ENCODE measurements at places on chromosomes 2 and 18.

GRCh38 chr18:57959278-57959677 lies 84.7 kb upstream of the NEDD4L start:
- peak; percentile 16 for DNase-seq

- no peak for DNase-seq
Observed at GRCh38 chr2:16644221-16644925, 21.3 kb downstream of the CYRIA start.

DNA sequence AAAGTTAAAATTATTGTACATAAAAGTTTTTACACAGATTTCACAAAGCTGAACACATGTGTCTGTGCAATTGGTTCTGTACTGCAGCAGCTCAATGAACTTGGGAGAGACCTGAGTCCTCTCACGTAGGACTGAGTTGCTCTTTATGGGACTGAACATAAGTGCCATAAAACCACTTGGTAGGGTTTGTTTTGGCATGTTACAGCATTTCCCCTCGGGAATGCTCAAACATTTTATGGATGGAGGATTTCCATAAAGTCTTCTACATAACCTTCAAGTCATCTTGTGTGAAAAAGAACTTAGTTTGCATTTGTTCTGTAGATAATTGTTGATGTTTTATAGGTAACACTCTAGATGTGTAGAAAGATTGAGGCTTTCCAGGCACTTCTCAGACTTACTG lies 15.9 kb downstream of the LYPD6 start:
- DNase-seq = no peak

GRCh38 chr2:68365087-68365486 lies at the start of gene PLEK:
Gene PLEK (plus strand): TSS chr2:68365282. CDS start chr2:68365352, 70 bp downstream.
- peak; percentile 89 for DNase-seq

DNA sequence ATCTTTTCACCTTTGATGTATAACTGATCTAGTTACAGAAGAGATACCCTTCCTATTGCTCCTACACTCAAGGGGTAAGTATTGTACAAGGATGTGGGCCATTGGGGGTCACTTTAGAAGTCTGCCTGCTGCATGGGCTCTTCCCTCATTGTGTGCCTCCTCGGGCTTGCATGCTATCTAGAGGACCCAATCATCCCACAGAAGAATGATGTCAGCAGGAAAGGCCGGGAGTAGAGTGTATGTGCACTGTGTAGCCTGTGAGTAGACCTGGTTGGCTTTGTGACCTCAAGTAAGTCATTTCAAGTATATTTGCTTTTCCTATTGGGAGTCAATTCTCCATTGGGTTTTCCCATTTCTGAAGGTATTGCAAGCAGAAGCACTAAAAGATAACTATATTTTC lies 129.5 kb upstream of the TRIB2 start:
- no peak for DNase-seq

- DNase-seq = no peak
Observed at GRCh38 chr2:231395188-231396057, at the start of gene B3GNT7. Gene B3GNT7 (plus strand): TSS chr2:231395710. CDS start chr2:231395804, 94 bp downstream.

- DNase-seq = no peak
Observed at GRCh38 chr2:15348636-15349035, 212.5 kb downstream of the NBAS start.

DNA sequence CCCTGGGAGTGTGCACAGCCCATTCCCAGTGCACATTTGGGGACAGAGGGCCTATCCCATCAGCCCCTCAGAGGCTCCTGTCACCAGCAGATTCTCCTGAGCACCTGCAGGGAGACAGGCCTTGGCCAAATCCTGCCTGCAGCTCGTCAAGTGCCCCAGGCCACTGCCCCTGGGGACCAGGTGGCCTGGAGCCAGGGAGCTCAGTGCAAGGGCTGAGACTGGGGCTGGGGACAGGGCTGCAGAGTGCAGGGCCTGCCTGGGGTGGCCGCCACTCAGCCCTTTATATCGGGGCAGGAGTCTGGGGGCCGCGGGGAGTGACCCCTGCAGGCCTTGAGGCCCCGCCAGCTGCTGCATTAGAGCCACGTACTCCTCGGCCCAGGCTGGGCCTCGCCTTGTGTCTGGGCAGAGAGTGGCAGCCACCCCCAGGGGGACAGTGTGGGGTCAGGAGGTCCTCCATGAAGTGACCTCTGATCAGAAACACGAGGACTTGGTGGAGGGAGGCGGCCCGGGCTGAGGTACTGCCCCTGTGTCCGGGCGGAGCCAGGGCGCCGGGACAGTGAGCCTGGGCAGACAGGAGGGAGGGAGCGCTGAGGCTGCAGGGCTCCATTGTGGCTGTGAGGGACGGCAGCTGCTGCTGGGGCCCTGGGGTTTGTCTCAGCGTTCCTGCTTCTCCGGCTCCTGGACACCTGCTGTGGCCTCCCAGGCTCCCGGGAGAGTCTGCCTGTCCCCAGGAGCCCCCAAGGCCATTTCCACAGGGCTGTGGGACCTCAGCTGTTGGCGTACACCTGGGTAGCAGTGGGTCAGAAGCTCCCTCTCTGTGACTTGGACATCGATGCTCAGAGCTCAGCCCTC lies 24.2 kb downstream of the GPC1 start:
- no peak for DNase-seq

GRCh38 chr18:28541276-28541930 lies 364.5 kb upstream of the CDH2 start:
- no peak for DNase-seq

DNA sequence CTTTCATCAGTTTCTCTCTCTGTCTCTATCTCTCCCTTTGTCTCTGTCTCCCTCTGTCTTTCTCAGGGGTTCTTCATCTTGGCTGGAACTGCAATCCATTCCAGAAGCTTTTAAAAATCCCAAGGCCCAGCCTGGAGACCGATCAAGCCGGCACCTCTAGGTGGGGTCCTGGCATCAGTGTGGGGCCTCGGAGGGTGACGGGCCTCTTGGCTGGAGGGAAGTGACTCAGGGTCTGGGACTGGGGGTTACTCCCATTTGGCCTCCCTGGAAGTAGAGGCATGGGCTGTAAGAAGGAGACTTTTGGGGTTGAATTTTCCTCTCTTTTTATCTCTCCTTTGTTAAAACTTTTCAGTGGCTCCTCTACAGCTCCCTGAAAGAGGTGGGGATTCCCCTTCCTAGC lies 52.8 kb upstream of the OTOF start:
- DNase-seq = no peak

DNA sequence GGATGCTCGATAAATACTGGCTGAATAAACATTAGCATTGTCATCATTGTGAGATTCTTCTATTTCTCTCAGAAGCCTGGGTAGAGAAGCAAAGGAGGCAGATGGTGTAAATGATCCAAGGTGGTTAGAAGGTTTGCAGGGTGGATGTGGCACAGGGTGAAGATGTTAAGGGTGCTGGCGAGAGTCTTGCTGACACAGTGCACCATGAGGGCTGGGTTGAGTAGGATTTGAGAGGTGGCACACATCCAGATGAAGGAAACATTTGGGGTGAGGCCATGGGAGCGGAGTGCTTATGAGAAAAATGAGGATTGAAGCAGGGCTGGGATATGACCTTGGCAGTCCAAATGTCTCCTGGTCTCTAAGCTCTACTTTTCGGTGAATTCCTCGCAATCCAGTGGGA lies 17.8 kb upstream of the CPO start:
- no peak for DNase-seq

DNA sequence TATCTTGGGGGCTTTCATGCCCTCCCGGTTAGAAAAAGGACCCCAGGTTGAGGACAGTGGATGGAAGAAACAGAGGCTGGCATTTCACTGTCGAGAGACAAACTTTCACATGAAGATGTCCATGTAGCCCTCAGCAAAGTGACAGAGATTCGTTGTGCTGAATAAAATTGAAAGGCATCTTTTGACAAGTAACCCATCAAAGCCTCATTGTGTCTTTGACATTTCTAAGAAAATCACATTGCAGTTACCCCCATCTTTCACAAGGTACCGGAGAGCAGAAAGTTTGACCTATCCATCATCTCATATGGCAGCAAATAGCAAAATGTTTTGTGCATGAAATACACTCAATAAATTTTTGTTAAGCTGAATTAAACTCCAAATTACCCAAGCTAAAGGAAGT lies 2.0 kb upstream of the MBP start:
- no peak for DNase-seq

DNA sequence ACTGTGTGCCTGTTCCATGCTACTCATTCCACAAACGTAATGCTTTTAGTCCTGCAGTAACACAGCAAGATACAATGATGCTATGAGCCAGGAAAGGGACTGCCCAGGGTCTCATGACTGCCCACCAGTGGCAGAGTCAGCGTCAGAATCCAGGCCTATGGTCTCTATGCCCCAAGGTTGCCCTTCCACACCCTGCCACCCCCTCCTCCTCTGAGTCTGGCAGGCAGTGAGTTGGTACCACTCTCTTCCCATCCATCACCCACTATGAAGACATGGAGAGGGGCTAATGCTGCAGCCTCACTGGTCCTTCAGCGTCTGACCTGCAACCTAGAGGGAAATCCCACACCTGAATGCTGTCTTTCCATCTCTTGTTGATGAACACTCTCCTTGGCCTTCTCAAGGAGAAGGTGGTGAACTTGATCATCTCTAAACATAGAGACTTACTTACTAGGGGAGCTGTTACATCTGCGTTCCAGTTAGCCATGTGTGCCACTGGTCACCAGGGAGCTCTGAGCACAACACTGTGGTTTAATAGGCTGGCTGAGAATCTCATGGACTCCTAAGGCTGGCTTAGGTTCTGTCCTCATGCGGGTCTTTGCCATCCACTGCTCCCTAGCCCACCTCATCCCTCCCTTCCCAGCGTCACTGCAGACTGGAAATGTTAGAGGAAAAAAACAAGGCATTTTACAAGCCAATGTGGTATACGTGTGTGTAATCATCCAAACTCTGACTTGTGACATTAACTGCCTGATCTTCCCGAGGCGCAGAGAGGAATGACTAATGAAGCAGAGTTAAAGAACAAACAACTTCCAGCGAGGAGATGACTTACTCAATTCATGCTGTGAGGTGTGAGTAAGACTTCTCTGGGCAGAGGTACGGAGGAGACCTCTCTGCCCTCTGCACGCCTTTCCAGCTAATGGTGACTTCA lies 28.8 kb downstream of the STEAP3 start:
- DNase-seq = no peak

GRCh38 chr18:63322908-63323634 lies 3.5 kb upstream of the BCL2 start:
- peak; percentile 79 for DNase-seq

GRCh38 chr18:3612315-3612714 lies 162.3 kb downstream of the TGIF1 start:
- no peak for DNase-seq

DNA sequence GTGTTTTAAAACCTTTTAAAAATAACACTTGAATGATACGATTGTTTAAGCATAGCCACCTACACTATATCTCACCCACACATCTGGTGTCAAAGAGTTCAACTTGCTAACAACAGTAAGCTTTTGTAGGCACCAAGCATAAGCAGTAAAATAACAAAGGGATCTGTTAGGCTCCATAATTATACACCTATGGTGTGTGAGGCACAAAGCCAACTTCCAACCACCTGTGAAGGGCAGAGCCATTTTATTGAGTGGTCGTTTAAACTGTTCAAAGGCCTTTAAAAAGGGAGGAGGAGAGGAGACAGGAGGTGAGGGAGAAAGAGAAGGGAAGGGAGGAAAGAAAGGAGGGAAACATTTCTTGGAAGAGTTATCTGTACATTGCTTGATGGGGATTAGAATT lies 27.9 kb downstream of the NEMP2 start:
- DNase-seq = no peak

GRCh38 chr2:221571025-221571550 lies 1.0 kb downstream of the EPHA4 start:
- DNase-seq = no peak

DNA sequence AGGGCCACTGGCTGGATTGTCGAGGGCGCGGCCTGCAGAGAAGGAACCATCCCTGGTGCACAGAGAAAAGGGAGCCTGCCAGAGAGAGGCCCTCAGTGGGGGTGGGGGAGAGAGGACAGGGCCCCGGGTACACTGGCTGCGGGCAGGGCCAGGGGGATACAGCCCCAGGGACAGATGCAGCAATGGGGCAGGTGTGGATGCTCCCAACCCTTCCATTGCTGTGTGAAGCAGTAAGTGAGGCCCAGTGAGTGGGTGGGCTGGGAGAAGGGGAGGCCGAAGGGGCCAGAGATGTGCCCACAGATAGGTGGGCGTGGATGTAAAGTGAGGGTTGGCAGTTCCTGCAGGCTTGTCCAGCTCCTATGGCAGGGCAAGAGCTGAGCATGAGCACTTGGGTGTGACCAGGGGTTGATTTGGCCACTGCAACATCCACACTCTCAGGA lies 7.4 kb downstream of the AGXT start:
- DNase-seq = no peak

GRCh38 chr2:235416858-235417499 lies 76.9 kb upstream of the AGAP1 start:
- DNase-seq = no peak

DNA sequence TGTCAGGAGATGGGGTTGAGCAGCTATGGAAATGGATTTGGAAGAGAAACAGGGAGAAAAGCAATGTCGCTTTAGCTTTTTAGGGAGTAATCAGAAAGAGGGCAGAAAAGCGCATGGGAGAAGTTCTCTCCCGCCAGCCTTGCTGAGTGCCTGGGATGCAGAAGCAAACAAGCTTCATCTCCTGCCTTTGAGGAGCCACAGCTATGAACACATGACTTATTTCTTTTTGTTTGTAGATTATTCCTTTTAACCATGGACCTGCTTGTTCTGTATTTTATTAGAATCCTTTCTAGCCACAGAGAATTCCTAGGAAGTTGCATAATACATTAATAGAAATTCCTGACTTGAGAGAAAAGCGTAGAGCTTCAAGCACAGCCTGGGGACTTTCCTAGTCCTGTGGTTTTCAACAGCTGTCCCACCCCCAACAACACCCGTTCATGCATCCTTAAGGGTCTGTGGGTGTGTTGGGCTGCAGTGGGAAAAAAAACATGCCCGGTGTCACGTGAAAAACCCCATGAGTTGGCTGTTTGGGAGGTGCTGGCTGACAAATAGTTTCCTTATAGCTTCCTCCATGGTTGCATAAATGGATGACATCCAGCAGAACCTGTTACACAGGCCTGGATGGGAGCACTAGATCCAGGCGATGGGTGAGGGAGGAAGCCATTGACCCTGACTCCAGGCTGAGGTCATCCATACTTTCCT lies 14.9 kb downstream of the SLC9A4 start:
- DNase-seq = peak; percentile 37

- DNase-seq = no peak
Observed at GRCh38 chr2:26970928-26971627, 641 bp downstream of the MAPRE3 start.

DNA sequence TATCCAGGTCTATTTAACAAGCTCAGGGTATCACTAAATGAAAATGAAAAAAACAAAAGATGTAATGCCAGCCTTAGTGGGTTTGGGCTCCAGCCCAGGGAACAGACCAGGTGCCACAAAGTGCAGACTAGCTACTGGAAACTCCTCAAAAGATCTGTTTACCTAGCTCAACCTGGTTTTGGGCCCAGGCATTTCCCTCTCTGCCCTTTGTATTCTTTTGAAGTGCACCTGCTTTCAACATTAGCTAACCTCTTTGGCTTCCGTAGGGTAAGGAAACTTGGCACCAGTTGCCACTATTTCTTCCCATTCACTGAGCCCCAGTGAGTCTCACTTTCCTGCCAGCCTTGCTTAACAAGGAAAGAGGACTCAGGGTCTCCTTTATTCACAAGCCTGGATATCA lies 123.6 kb upstream of the CDCA7 start:
- no peak for DNase-seq

DNA sequence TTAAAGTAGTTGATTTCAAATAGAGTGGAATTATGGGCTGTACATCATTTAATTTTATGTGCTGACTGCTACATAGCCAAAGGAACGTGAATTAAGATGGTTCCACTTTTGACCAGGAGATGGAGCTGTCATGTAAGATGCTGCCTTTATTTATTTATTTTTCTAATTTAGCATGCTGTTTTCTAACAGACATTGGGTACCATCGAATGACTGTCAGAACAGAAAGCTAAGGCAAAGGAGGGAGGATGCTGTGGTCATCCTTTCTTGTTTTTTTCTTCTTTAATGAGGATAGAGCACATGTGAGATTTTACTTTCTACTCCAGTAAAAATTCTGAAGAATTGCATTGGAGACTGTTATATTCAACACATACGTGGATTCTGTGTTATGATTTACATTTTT lies at the start of gene SCN2A:
SCN2A (plus strand) TSS at position 185 of the 400 bp plus-strand sequence. CDS start 56,410 bp downstream, outside the sequence.
- peak; percentile 47 for DNase-seq
